ENCODE measurements at places on chromosomes 3 and 15. TPM values are rescaled to one million over a fixed set of nuclear protein-coding genes. Genes with fewer than 3 reads are reported as not detected.

Gene MINAR1
- total RNA-seq: 1.3 TPM

Gene IL17RB
- not detected for total RNA-seq

Gene PIGX
- 34.1 TPM for total RNA-seq

Gene MTFMT
- 24.8 TPM for total RNA-seq

Gene GPR62
- total RNA-seq: not detected

Gene ARNT2
- total RNA-seq: 26.3 TPM

Gene ADCY5
- total RNA-seq: 0.10 TPM

Gene SLC38A3
- 42.7 TPM for total RNA-seq

Gene NDN
- total RNA-seq: 22.6 TPM

- peak; percentile 85 for DNase-seq
Observed at GRCh38 chr3:194328053-194328657, 23.0 kb downstream of the CPN2 start.

- DNase-seq: peak; percentile 67
Observed at GRCh38 chr3:50525987-50526386, 22.6 kb upstream of the CACNA2D2 start.

- DNase-seq: no peak
Observed at GRCh38 chr3:69997631-69998307, 1.8 kb upstream of the SAMMSON start.

DNA sequence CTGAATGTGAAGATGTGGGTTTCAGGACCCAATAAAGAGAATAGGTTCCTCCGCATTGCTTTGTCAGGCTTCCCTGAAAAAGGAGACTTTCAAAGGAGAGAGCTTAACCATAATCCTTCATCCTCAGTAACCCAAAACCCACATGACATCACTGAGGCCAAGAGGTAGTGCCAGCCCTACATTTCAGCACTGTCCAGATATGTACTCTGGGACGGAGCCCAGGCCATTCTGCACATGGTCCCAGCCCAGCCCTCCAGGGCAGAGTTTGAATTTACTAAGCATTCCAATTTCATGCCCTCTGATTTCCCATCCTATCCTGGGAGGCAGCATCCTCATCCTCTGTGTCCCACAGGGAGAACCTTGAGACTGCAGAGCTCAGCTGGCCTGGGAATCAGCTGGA, 210.5 kb downstream of the GABRB3 start:
- DNase-seq: no peak

GRCh38 chr15:90885432-90886290, 1.4 kb downstream of the FES start:
- peak; percentile 53 for DNase-seq

DNA sequence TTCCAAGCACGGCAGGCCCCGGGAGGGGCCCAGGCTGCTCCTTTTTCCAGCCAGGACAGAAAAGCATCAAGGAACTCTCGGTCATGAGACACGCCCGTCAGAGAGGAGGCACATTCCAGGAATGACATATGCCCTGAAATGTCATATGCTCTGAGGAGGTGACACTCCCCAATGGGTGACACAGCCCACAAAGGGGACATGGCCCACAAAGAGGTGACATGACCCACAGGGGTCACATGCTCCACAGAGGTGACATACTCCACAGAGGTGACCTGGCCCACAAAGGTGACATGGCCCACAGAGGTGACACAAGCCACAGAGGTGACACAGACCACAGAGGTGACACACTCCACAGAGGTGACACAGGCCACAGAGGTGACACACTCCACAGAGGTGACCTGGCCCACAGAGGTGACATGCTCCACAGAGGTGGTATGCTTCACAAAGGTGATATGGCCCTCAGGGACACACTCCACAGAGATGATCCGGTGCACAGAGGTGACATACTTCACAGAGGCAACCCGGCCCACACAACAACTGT, 79.2 kb downstream of the ABHD5 start:
- no peak for DNase-seq

GRCh38 chr15:47473832-47474231, 243.5 kb upstream of the SEMA6D start:
- no peak for DNase-seq

GRCh38 chr3:145089337-145089736, 1071.6 kb downstream of the PLOD2 start:
- no peak for DNase-seq

DNA sequence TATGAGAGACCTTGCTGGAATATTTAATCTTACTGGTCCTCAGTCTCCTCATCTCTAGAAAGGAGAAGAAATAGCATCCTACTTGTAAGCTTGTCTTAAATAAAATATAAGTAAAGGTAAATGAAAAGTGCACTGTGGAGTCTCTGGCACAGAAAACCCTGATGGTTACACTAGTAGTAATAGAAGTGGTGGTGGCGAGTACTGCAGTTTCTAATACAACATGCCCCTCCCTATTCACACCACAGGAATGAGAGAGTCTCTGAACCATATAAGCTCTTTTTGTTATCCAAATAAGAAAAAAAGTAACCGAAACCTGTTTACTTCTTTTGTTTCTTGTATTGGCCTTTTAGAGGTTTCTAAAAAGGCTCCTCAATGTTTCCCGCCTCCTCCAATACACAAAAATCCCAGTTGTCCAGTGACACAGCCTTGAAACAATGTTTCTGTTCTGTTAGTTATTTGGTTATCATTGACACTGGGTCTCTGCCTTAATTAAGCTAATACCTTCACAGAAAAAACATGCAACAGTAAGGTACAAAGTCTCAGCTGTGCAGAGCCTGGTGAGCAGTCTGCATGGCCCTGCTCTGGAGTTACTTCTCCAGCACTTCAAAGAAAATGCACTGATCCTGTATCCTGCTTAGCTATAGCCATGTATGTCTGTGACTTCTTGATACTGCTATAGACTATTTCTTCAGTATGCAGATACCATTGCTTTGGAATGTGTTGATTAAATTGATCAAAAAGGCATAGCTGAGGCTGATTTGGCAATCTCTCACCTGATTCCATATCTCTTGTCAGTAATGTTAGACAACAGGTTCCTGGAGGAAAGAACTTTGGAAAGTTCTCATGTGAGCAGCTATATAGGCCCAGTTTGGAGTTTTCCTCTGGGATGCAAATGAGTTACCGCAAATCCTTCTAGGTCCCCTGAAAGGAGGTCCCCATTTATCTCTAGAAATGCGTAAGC, 315.6 kb upstream of the IL12A start:
- DNase-seq: no peak

DNA sequence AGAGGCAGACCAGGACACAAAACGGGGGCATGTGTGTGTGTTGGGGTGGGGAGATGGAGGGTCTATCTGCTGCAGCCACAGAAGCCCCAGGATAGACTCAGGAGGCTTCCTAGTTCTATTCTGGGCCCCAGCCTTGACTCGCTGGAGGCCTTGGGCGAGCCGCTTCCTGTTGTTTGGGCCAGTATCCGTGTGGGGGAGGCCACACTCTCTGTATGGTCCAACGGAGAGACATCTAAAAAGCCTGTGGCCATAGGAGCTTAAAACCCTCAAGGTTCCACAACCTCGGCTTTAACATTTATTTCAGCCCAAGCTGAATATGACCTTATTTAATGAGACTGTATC, 32.8 kb downstream of the POC1A start:
- no peak for DNase-seq

GRCh38 chr3:50263478-50264382, 5.2 kb upstream of the SEMA3B start:
- DNase-seq: no peak

DNA sequence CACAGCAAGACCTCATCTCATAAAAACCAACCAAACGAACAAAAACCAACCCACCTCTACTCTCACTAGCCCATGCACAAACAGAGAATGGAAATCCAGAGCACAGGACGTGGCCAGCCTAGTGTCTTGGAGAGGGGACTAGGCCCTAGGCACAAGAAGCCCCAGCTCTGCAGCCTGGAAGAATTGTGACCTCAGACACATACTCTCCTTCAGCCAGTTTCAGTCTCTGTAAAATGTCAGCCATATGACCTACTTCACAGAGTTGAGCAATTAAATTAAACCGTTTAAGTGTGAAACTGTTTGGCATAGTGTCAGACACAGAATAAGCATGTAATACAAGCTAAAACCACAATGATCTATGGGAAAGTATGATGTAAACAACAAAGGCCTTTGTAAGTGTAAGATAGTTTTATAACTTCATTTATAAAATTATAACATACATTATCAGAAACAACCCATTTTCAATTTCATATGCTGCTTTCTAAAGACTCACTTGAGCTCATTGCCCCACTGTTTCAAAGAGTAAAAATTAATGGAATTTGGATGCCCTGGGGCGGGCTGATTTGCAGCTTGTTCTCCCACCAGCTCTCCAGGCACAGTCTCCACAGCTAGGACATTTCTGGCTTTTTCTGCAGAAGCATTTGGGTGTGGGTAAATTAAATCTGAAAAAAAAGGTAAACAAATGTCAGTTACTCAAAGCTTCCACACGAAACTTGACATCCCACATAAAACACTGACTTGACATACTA, 32.9 kb downstream of the TBC1D2B start:
- no peak for DNase-seq

DNA sequence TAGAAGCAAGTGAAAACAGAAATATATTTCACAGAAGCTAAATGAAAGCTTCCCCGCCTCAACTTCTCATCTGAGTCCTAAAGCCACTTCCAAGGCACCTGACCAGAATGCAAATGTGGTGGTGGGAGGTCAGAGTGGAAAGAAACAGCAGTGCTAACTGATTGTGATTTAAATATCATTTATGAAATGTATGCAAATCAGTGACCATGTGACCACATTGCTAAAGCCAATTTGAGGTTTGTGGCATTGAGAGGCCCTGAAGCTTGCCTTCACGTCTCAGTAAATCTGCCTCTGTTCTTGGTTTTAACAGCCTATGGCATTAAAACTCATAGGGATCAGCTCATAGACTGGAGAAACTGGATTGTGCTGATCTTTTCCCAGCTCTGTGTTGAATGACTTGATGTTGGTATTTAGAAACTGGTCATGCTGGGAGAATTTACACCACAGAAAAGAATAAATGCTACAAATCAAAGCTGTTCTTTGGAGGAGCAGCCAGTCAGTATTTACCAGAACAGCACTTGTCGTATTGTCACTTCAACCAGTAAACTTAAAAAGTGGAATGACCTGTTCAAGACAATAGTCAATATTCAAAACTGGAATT, 481.4 kb upstream of the ALCAM start:
- DNase-seq: peak; percentile 16

DNA sequence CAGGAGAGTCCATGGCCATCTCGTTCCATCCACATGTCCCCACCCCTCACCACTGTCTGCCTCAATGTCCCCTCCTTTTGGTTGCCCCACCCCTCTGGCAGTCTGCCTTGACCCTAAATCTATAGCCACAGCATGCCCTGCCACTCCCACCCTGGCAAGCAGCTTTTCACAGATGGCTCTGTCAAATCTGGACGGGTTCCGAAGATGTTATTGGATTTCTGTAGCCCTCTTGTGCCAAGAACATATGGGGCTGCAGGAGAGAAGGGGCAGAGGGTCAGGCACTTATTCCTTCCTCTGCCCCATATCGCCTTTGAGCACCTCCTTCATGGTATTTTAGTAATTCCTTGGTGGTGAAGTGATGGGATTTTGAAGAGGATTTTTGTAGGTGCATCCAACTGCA, 57.1 kb downstream of the EPHB1 start:
- DNase-seq: no peak

DNA sequence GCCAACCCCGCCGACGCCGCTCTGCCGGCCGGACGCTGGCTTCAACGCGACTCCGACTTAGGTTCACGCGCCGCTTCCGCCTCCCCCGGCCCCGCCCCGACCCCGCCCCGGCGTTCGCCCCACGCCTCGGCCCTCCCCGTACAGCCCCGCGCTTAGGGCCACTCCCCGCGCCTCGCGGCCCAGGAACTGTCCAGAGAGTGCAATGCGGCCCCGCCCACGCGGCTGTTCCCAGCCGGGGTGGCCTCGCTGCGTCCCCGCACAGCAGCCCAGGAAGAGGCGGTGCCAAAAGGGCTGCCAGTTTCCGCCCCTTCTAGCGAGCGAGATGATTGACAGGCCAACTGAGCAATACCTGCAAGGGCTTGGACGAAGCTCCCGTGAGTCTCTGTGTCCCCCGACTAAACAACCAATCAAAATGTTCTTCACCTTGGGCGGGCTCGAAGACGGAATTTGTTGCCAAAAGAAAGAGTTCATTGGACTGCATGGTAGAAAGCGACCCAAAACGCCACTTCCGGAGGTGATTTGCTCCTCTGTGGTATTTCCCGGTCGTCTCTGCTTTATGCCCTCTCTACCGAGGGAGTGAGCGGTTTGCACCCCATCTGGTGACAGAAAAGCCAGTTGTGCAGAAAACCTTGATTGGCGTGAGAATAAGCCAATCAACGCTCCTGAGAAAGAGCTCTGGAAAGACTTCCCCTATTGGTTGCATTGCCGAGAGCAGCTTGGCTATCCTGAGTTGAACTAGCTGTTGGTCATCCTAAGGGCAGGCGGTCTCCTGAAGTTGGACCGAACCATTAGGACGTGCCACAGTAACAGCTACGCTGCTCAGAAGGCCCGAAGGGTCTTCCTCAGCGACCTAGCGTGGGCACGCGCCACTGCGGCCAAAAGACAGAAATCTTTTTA, at the start of gene UBP1:
TSS of gene UBP1 (minus strand) at position 78 of the 897 bp plus-strand sequence. CDS start 557 bp downstream, outside the sequence.
- peak; percentile 100 for DNase-seq

- DNase-seq: no peak
Observed at GRCh38 chr3:192819001-192819569, 91.7 kb upstream of the FGF12 start.

- DNase-seq: no peak
Observed at GRCh38 chr15:75215107-75216004, 13.7 kb downstream of the C15orf39 start.

- DNase-seq: no peak
Observed at GRCh38 chr3:126114443-126115386, 30.8 kb upstream of the SLC41A3 start.

GRCh38 chr15:39641191-39641889, 60.5 kb downstream of the THBS1 start:
- no peak for DNase-seq

DNA sequence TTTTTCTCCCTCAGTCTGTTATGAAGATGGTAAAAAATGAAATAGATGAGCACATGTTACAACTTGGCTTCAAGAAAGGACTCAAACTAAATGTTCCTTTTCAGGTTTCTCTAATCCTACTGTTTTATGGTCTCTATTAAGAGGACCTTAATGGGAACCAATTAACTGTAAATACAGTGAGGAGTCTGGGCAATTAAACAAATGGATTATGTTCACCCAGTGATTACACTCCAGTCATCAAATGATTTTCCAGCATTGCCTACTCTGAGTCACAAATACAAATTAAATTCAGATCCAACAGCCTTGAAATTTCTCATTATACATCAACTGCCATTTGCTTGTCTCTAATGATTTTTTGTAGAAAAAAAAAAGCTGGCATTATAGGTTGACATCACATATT, 129.2 kb downstream of the NEK10 start:
- DNase-seq: no peak

DNA sequence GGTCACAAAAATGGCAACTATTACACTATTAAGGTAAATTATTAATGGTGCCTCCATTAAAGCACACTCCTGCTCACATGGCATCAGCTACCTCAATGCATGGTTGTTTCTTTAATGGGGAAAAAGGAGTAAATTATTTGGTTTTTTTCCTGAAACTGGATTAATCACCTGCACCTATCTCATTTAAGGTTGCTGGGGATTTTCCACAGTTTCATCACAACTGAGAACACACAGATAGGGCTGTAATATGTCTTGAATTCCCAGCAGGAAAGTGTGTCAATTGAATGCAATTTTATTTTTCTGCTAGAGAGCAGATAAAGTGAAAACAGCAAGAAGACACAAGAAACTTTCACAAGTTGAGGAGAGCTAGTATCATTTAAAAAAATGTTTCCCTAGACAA, 36.4 kb downstream of the RFTN1 start:
- DNase-seq: no peak

Data from myocyte (in vitro differentiated cells).